CD4-positive, alpha-beta T cell treated with Interferon alpha-2 for 1 hour (primary cell): ENCODE measurements at places on chromosomes 2 and 18.
A peak's percentile ranks its signal among the peaks of the same experiment; 100 is the strongest.

GRCh38 chr2:31729442-31730092 lies 148.8 kb upstream of the SRD5A2 start:
- DNase-seq = no peak

- no peak for DNase-seq
These were observed 151.9 kb downstream of the FHOD3 start for GRCh38 chr18:36449451-36449850.

DNA sequence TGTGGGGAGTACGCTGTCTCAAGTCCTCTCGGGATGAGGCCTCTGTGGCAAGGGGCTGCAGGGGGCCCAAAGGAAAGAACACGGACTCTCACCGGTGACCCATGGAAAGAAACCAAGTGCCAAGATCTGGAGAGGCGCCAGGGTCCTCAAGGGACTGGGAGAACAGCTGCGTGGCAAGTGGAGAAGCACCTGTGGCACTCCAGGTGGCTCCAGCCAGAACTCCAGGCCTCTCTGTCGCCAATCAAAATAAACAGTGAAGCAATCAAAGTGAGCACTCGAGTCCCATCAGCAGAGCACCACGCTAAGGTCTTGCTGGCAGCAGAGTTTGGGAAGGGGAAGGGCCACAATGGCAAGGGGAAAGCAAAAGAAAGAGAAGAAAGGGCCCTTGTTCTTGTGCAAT lies 54.7 kb downstream of the BCL2 start:
- no peak for DNase-seq

DNA sequence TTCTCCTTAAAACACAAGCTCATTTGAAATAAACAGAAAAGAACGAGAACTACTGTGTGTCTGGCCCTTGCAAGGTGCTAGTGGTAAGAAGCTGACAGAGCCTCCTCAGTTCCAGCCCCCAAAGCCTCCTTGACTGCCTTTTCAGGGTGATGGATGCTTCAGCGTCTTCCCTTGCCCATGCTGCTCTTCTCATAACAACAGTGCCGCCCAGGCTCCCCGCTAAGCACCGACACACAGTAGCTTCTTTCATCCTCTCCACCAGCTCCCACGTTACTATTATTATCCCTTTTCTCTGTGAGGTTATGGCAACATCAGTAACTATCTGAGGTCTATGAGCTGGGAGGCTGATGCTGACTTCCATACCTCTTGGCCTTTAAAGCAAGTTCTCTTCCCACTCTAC lies 418.6 kb downstream of the TSN start:
- DNase-seq = no peak

DNA sequence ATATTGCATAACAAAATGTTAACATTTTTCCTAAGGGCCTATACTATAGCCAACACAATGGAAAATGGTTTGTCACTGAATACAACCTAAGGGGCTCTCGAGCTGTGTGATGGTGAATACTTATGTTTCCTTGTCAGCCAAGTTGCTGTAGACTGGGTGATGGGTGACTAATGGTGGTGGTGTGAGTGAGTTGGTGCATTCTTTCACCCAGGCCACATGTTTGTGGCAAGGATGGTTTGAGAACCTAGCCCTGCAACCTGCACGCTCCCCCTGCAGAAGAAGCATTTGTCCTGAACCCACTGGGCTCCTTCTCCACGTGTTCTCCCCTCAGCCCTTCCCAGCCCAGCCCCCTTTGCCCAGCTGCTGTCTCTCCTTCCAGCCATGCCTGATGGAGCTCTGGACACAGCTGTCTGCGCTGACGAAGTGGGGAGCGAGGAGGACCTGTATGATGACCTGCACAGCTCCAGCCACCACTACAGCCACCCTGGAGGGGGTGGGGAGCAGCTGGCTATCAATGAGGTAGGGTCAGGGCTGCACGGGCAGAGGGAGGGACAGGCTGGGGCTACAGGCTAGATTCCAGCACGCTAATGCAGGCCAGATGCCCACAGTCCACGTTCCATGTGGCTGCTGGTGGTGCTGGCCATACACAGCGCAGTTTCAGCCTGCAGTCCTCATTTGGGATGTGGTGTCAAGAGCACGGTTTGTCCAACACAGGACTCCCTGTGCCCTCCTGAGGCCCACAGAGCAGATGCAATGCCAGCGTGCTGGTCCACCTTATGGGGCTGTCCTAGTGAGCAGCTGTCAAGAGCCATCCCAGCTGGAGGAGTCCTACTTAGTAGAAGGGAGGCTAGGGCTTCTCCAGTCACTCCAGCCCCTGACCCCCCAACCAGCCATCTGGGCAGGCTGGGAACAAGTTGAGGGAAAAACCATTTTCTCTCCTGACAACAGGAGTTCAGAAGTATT lies 65.4 kb downstream of the FAM168B start:
- no peak for DNase-seq

- DNase-seq = peak; percentile 28
These were observed 72.6 kb downstream of the EPAS1 start for GRCh38 chr2:46369783-46370182.

DNA sequence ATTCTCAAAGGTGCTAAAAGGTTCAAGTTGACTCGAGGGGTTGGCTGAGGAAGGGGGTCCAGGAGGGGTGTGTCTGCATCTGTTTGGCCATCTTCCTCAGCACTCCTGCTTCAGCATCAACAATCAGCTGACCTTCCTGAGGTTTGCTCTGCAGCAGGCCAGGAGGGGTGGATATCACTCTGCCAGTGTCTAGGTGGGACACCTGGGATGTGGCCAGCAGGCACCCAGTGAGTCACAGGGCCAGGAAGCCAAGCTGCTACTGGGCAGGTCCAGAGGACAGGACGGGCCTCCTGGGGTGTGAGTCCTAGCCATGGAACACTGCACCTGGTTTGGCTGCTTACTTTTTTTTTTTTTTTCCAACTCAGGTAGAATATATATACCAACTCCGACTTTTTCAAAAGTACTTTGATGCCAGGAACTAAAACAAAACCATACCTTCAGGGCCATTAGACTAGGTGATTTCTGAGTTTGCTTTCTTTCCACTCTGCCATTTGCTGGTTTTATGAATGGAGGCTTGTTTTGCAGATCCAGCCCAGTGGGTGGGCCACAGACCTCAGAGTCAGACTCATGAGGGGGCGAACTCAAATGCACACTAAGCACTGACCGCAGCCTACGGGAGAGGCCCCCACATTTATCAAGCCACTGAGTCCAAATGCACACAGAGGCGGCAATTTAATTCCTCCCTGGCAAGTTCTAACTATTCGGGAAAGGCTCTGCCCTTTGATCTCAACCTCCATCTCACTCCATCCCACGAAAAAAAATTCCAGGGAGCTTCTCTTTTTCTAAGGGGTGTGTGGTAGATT lies 76.0 kb downstream of the UXS1 start:
- DNase-seq = no peak

DNA sequence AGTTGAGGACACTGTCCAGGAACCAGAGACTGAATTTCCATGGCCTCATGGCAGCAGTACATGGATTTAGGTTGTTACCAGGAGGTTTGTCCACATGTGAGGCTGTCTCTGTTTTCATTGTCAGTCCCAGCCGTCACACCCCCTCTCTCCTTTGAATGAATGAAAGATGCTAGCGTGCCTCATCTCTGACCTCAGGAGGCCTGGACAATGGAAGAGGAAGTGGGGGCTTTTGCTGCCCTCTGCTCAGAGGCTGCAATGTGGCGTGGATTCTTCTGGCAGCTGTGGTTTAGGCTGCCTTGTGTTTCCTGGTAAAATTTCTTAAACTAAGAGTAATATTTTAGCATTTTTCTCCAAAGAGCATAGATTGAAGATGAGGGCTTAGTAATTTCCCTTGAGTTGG lies 47.5 kb downstream of the RAB31 start:
- DNase-seq = no peak

DNA sequence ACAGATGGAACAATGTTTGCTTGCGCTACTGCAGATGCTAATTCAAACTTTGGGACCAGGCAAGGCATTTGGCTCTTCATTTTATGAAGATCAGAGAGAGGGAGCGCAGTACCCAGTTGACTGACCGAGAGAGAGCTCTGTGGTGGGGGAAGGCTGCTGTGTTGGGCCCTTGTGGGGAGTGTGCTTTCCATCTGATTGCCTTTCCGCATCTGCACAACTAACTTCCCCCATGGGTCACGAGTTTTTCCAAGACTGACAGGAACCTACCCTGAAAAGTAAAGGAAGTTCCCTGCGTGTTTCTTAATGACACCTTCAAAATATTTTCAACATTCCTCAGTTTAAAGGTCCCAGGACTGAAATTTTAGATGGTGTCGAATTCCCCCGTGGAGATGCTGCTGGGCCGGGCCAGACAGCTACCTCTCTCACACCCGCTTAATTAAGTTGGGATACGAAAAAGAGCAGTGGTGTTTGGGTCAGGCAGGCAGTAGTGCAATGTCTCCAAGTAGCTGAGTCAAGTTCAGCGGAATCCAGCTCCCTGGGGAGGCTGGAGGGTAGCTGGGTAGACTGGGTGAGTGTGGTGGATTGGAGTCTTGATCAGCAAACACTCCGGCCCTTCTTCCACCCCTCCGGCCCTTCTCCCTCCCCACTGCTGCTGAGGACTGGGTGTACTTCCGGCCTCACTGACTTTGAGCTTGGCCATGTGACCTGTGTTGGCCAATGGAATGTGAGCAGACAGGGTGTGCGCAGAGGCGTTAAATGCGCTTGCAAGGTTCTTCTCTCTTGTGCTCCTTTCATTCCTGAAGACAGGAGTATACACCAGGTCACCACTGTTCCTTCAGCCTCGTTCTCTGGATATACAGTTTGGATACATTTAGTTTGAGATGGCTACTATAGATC lies 2.3 kb upstream of the ARHGAP25 start:
- DNase-seq = no peak

- DNase-seq = no peak
These were observed 80.8 kb downstream of the ANKRD44 start for GRCh38 chr2:197229509-197230443.

DNA sequence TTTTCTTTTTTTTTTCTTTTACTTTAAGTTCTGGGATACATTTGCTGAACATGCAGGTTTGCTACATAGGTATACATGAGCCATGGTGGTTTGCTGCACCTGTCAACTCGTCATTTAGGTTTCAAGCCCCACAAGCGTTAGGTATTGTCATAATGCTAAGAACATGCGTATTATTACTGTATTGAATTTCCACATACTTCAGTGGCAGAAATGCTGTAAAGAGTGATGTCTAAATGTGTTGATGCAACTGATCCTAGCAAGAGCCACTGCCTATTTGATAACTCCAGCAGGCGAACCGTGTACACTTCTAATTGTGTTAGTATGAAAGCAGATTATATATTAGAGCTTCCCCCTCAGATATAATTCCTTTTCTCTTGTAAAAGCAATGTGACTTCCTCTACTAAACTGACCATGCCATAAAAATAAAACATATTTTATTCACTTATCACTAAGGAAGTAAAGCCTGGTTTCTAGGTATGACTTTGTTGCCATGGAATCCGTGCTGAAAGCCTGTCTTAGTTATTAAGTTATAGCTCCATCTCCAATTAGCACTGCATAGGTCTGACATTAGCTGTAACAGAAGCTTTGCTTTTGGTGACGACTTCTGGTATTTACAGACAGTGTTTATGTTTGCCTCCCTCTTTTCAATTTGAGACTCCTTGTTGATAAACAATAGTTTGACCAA lies 280.0 kb downstream of the GALR1 start:
- no peak for DNase-seq

DNA sequence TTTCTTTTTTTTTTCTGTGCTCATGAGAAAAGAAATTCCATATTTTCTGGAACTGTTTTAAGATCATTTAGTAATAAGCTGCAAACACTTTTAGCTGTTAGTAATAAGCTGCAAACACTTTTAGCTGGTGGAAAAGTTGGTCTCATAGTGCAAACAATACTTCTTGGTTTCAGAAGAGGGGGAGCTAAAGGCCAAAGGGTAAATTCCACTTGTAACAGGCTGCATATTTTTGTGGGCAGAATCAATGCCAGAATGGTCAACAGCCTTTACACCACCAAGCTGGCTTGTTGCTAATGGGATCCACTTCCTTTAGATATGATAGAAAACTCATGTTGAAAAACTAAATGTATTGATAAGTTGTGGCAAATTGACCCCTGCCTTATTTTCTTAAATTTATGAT lies 356.8 kb downstream of the NR4A2 start:
- DNase-seq = no peak

DNA sequence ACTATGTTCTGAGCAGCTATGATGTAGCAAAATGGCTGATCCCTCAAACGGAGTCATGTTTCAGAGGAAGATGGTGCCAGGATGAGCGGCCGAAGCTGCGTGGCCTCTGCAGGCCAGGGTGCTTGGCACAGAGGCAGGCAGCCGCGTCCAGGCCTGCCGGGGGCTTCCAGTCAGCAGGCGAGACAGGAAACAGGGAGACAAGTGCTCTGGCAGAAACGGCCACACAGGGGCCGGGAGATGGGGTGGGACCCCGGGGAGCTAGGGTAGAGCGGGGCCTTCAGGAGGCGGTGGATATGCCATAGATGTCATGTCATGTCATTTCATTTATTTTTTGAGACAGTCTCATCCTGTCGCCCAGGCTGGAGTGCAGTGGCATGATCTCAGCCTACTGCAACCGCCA lies 50.7 kb downstream of the EIPR1 start:
- no peak for DNase-seq

DNA sequence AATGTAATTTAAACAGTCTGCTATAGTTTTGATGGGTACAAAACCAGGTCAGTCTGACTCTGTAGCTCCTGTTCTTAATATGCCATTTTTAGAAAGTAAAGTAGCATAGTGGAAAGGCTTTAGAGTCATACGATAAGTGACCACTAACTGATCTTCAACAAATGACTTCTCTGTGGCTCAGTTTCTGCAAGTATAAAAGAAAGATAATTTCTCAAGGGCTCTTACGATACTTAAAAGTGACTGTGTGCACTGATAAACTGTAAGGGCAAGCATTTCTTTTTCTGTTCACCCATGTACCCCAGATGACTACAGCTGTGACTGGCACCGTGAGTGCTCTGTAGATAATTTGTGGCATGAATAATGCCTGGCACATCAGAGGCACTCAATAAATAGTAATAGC lies 178.7 kb downstream of the LCLAT1 start:
- DNase-seq = no peak

GRCh38 chr2:11744631-11745394 lies 1.6 kb upstream of the LPIN1 start:
- peak; percentile 32 for DNase-seq

DNA sequence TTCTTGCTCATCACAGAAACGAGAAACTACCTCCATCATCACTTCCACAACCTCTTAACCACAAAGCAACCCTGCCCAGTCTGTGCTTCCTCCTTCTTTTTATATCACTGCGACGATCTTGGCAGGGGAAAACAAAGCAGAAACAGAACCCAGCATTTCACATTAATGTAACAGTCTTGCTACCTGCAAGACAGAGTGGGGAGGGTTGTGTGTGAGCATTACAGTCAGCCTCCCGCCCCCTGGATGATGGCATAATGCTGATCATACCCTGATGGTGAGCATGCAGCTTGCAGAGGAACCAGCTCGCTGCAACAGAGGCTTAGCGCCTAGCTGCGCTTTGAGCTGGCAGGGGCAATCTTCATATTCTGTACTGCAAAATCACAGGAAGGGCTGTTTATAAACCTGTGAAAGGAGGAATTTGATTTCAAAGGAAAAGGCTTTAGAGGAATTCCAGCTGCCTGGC lies 376.1 kb downstream of the IRS1 start:
- peak; percentile 61 for DNase-seq

DNA sequence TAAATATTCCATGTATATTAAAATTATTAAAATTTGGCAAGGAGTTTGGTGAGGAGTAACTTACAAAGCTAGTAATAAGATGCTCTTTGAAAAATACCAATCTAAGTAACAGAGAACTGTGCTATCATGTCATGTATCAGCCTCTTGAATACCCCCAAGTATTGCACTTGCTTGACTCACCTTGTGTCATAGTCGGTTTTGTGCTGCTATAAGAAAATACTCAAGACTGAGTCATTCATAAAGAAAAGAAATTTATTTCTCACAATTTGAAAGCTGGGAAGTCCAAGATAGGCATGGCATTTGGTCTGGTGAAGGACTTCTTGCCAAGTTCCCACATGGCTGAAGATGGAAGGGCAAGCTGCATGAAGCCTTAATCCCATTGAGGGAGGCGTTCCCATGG lies 179.2 kb downstream of the MEMO1 start:
- no peak for DNase-seq
